Activated T-cell treated with anti-CD3 and anti-CD28 coated beads, Interleukin-2, amount 50 U/mL, for 1 hour (primary cell): ENCODE measurements at places on chromosomes 16 and 17.

- DNase-seq, result no peak
Measured at GRCh38 chr16:81384006-81384405, 60.6 kb upstream of the CMIP start.

DNA sequence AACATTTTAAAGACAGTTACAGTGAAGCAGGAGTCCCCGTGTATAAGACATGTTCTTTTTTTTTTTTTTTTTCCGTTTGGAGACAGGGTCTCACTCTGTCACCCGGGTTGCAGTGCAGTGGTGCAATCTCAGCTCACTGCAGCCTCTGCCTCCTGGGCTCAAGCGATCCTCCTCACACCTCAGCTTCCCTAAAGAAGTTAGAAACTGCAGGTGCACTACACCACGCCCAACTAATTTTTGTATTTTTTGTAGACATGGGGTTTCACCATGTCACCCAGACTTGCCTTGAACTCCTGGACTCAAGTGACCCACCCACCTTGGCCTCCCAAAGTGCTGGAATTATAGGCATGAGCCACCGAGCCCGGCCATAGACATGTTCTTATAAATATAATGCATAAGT lies 3.0 kb downstream of the EVI2B start:
- DNase-seq, result peak; percentile 33

DNA sequence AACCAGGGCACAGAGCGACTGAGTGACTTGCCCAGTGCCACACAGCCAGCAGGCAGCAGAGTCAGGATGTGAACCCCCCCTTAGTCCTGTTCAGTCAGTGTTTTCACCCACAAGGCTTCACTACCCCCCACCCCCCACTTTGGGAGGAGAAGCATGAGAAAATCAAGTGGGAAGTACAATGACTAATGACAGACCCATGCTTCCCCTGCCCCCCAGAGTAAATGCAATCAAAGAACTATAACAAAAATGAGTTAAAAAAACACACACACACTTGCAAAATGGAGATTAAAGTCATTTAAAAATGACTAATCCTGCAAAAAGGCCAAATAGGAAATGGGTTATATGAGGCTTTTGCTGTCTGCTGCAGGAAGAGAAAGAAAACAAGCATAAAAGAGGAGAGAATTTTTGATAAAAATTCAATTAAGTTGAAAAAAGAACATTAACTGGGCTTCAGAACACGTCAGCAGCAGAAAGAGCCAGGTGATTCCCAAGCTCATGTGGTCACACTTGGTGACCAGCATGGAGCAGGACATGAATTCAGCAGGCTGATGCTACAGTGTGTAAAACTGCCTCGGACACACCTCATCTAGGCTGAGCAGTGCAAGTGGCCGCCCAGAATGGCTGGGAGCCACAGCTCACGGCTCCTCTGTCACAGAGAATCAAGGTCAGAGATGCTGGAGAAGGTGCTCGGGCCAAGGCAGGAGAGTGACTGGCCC lies 212.3 kb downstream of the ZNF423 start:
- no peak for DNase-seq

GRCh38 chr17:57370037-57370581 lies 113.8 kb downstream of the MSI2 start:
- no peak for DNase-seq

GRCh38 chr16:6665126-6665525 lies 667.5 kb upstream of the RBFOX1 start:
- DNase-seq, result no peak

DNA sequence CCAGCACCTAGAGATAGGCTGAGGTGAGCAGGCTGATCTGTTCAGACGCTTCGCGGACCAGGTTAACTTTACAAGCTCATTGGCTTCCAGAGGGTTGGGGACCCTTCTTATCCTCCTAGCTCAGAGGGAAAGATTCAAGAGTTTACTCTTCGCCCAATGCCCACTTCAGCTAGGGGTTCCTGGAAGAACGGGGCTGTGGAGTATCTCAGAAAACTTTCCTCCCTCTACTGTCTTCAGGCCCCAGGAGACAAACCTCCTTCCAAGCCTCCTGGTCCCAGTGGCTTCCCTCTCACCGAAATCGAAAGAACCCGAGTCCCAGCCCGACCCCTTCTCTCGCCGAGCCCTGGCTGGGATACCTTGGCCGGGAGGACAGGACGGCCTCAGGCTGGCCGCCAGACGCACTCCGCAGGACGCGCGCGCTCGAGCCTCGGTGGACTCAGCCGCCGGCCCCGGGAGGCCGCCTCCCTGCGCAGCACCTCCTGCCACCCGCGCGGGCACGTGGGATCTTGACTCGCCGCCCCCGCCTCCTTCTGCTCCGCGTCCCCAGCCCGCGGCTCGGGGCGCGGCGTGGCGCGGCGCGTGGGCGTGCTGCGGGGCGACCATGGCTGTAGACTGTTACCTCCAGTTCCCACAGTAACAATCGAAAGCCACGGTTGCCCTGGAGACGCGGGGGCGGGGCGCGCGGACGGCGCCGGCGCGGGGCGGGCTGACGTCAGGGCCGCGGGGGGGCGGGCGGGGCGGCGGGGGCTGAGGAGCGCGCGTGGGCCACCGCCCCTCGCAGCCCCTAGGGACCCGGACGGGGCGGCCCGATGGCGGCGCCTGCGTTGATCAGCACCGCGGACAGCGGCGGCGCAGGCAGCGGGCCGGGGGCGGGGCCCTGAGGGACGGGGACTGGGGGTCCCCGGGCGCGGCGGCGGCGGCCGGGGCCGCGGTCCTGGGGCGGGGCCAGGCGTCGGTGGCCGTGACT lies 5.3 kb upstream of the HIC1 start:
- peak; percentile 94 for DNase-seq

DNA sequence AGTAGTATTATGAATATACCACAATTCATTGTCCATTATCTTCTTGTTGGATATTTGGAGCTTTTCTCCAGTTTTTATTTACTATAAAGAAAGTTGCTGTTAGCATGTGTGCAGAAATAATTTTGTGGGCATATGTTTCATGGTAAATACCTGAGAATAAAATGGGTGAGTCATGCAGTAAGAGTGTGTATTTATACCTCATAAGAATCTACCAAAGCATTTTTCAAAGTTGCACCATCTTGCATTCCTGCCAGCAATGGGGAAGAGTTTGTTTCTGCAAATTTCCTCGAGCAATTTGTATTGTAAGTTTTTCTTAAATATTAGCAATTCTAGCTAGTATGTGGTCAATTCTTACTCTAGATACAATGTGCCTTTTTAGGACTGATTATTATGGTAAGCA lies 7.9 kb upstream of the MON1B start:
- no peak for DNase-seq

GRCh38 chr16:57797216-57797525 lies 5.1 kb downstream of the KIFC3 start:
- DNase-seq, result no peak

DNA sequence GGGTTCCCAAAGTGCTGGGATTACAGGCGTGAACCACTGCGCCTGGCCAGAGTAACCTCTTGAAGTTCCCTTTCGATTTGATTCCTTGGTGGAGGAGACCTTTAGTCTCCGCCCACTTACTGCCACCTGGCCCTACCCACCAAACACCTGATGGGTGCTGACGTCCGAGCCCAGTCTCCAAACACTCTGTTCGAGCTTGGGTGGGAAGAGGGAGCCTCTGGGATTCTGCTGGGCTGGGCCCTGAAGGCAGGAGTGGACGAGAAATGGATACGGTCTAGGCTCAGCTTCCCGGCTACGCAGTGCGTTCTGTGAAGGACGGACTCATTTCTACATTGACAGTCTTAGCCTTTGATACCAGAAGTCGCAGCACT lies 870 bp upstream of the ITGA3 start:
- peak; percentile 35 for DNase-seq

GRCh38 chr17:42163113-42163512 lies 8.3 kb upstream of the RAB5C start:
- peak; percentile 40 for DNase-seq

GRCh38 chr17:18160128-18160856 lies 23.3 kb upstream of the ALKBH5 start:
- DNase-seq, result no peak
